Sigmoid colon (tissue), 7 donors: ENCODE measurements at places on chromosomes 1 and 21. TPM values are rescaled to one million over a fixed set of nuclear protein-coding genes. Genes with fewer than 3 reads are reported as not detected.

The EPHB2 gene
- 4.4 TPM for total RNA-seq

The SPTA1 gene
- 0.14 TPM for total RNA-seq

The CSMD2 gene
- total RNA-seq, result 0.27 TPM

The C8B gene
- total RNA-seq, result not detected

The AZIN2 gene
- total RNA-seq, result 2.5 TPM

The TNFRSF9 gene
- not detected for total RNA-seq

The HSD11B1 gene
- total RNA-seq, result 3.6 TPM

The ALDH4A1 gene
- 7.2 TPM for total RNA-seq

The TRIM17 gene
- total RNA-seq, result 0.95 TPM

The BMP8B gene
- total RNA-seq, result 2.1 TPM

The LCE1A gene
- total RNA-seq, result not detected

- H3K4me3 ChIP-seq, result no peak overlapping the region
- peaks cover 88% of the 10 kb centered on the region for H3K4me1 ChIP-seq
- H3K27ac ChIP-seq, result peak overlapping the region; percentile 72
- peak; percentile 96 for DNase-seq
Observed at GRCh38 chr1:201719812-201720521, 109.0 kb upstream of the IPO9 start.

GRCh38 chr1:22038036-22038435 lies 14.5 kb upstream of the CDC42 start:
- H3K36me3 ChIP-seq, result no peaks in the 10 kb centered on the region
- H3K27ac ChIP-seq, result no peak overlapping the region
- H3K27me3 ChIP-seq, result no peaks in the 10 kb centered on the region
- H3K4me1 ChIP-seq, result no peaks in the 10 kb centered on the region

DNA sequence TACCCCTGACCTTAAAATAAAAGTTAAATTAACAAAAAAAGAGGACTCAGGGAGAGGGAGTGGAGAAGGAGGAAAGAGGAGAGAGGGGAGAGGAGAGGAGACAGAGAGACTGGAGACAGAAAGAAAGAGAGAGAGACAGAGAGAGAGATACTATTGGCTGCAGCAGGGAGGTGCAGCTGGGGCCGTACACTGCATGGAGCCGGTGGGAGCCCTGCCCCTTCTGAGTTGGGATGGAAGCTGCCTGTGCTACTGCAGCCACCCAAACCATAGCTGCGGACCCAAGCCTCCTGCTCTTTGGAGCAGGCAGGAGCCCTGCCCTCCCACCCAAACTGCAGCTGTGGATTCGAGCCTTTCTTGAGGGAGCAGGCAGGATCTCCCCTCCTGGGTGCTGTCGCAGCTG lies 32.7 kb upstream of the HP1BP3 start:
- no peak for DNase-seq
- no peaks in the 10 kb centered on the region for H3K4me1 ChIP-seq
- no peak overlapping the region for H3K27ac ChIP-seq
- H3K4me3 ChIP-seq, result no peak overlapping the region
- peaks cover 8% of the 10 kb centered on the region for H3K36me3 ChIP-seq

GRCh38 chr1:9362488-9362887 lies 69.8 kb downstream of the SPSB1 start:
- H3K36me3 ChIP-seq, result peaks cover 18% of the 10 kb centered on the region
- H3K27me3 ChIP-seq, result no peaks in the 10 kb centered on the region
- no peak for DNase-seq

GRCh38 chr1:207019661-207020060 lies 12.9 kb downstream of the C1orf116 start:
- no peak overlapping the region for H3K4me3 ChIP-seq
- H3K4me1 ChIP-seq, result peaks cover 3% of the 10 kb centered on the region
- no peaks in the 10 kb centered on the region for H3K36me3 ChIP-seq
- no peaks in the 10 kb centered on the region for H3K27me3 ChIP-seq
- no peak for DNase-seq

GRCh38 chr1:169106921-169107602 lies 572 bp downstream of the ATP1B1 start:
- peak overlapping the region; percentile 99 for H3K4me3 ChIP-seq
- peak overlapping the region; percentile 97 for H3K27ac ChIP-seq
- no peak for DNase-seq
- no peaks in the 10 kb centered on the region for H3K27me3 ChIP-seq
- peaks cover 4% of the 10 kb centered on the region for H3K36me3 ChIP-seq

- H3K36me3 ChIP-seq, result no peaks in the 10 kb centered on the region
- H3K4me1 ChIP-seq, result no peaks in the 10 kb centered on the region
- H3K27me3 ChIP-seq, result no peaks in the 10 kb centered on the region
- no peak overlapping the region for H3K27ac ChIP-seq
- H3K4me3 ChIP-seq, result no peak overlapping the region
Observed at GRCh38 chr21:9755611-9756010, 765.8 kb upstream of the TPTE start.

- H3K27ac ChIP-seq, result no peak overlapping the region
- DNase-seq, result no peak
- H3K4me1 ChIP-seq, result no peaks in the 10 kb centered on the region
- H3K4me3 ChIP-seq, result no peak overlapping the region
Observed at GRCh38 chr1:151760597-151761385, 2.5 kb downstream of the MRPL9 start.

DNA sequence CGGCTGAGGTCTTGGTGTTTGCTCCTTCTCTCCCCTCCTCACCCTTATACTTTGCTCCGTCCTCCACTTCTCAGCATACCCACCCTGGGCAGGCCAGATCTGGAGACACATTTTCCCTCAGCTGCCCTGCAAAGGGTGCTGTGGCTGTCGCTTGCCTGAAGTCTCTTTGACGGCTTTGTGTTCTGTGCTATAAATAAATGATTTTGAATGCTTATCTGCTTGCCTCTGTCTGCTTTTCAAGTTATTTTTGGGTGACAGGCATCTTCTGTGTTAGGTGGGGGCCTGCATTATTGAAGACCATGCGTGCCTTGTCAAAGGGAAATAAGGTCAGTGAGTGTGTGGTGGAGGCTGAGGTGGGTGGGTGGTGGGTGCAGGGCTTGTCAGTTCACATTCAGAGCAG lies 66.9 kb upstream of the KCND3 start:
- no peaks in the 10 kb centered on the region for H3K36me3 ChIP-seq
- H3K4me3 ChIP-seq, result no peak overlapping the region
- no peak overlapping the region for H3K27ac ChIP-seq
- H3K4me1 ChIP-seq, result no peaks in the 10 kb centered on the region
- no peaks in the 10 kb centered on the region for H3K27me3 ChIP-seq

DNA sequence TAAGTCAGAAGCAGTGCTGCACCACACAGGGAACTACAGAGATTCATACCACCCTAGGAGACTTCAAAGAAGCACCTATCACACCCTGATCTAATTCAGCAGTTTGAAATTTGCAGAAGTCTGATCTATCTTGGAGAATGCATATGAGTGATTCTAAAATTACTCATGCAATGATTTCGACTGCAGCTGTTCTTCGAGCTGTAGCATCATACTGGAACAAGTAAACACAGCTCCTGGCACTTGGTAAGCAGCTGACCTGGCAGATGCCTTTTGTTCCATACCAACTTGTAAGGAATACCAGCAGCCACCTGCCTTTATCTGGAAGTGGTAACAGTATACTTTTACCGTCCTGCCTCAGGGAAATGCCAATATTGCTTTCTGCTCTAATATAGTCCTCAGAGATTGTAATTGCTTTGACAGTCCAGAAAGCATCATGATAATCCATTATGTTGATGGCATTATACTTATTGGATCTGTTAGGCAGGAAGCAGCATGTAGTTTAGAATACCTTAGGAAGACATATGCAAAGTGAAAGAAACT lies 25.7 kb downstream of the AADACL4 start:
- H3K4me1 ChIP-seq, result no peaks in the 10 kb centered on the region
- no peak overlapping the region for H3K27ac ChIP-seq
- peak; percentile 17 for DNase-seq
- no peak overlapping the region for H3K4me3 ChIP-seq
- no peaks in the 10 kb centered on the region for H3K36me3 ChIP-seq

DNA sequence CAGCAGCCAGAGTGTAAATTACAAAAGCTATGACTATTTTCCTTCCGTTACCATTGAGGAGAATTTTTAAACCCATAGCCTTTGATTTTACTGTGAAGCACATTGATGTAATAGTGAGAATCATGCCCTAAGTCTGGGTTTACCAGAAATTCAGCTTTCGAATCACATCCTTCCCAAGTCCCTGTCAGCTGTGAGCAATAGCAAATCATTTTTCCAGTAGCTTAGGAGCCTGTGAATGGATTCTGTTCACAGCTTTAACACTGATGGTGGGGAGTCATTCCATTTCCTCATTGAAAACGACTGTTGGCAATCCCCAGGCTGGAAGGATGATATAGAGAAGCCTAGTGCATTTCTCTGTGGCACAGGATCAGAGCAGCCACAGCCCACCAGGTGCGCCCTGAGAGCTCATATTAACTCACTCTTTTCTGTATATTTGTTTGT lies 82.2 kb upstream of the C1orf105 start:
- H3K36me3 ChIP-seq, result no peaks in the 10 kb centered on the region
- no peak overlapping the region for H3K27ac ChIP-seq
- H3K4me3 ChIP-seq, result no peak overlapping the region
- no peaks in the 10 kb centered on the region for H3K27me3 ChIP-seq

- H3K4me1 ChIP-seq, result peaks cover 39% of the 10 kb centered on the region
- DNase-seq, result no peak
- peak overlapping the region; percentile 69 for H3K27ac ChIP-seq
- H3K4me3 ChIP-seq, result no peak overlapping the region
- H3K27me3 ChIP-seq, result no peaks in the 10 kb centered on the region
Observed at GRCh38 chr1:232766241-232766890, 38.9 kb upstream of the MAP10 start.

DNA sequence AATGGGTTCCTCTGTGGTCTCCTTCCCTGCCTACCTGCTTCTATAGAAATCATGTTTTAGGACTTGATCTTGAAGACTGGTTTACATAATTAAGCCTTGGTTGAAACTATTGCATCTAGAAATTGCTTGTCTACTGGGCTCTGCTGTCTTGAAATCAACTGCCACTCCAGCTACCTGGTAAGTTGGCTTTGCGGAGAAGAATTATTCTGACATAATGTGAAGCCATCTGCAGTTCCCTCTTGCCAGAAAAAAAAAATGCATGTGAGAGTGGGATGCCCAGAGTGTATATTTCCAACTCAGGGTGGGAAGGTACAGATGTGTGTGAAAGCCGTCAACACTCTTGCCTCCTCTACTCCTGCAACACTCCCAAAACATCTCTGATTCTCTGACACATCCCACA lies 27.2 kb downstream of the C8B start:
- no peak for DNase-seq
- H3K4me1 ChIP-seq, result no peaks in the 10 kb centered on the region
- H3K27me3 ChIP-seq, result no peaks in the 10 kb centered on the region
- H3K36me3 ChIP-seq, result no peaks in the 10 kb centered on the region

GRCh38 chr1:157326173-157326859 lies 188.1 kb upstream of the ETV3 start:
- peaks cover 4% of the 10 kb centered on the region for H3K4me1 ChIP-seq
- H3K27ac ChIP-seq, result no peak overlapping the region
- H3K27me3 ChIP-seq, result no peaks in the 10 kb centered on the region
- H3K4me3 ChIP-seq, result no peak overlapping the region
- DNase-seq, result no peak

DNA sequence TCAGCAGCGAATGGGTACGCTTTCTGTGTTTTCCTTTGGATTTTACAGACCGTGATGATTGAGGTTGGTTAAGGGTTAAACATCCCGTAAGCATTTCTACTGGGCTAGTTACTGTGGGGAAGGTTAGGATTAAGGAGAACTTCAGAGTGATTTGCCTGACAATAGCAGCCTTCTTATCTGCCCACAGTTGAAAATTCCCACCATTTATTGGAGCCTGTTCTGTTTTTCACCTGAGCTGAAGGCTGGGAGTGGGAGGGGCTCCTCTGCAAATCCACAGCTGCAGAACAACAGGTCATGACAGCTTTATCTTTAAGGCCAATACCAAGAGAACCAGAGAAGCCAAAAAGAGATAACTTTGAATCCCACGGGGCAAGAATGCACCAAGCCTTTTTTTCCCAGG lies 168.6 kb downstream of the KAZN start:
- H3K27ac ChIP-seq, result no peak overlapping the region
- no peaks in the 10 kb centered on the region for H3K4me1 ChIP-seq
- H3K36me3 ChIP-seq, result no peaks in the 10 kb centered on the region
- no peak for DNase-seq
- H3K27me3 ChIP-seq, result no peaks in the 10 kb centered on the region
- H3K4me3 ChIP-seq, result no peak overlapping the region

DNA sequence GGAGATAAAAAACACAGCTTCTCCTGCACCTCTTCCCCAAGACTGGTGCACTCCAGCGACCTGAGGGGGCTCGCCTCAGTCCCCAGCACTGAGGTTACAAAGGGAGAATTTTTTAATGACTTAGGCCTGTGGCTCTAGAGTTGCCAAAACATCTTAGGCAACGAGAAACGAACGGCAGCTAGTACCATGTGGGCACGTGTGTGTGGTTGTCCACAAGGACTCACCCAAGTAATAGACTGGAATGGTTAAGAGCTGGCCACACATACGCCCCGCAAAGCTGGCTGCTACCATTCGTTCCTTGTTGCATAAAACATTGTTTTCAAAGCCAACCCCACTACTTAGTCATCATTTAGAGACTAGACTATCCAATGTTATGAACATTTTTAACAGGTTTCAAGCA lies 26.9 kb downstream of the RIPK4 start:
- peaks cover 8% of the 10 kb centered on the region for H3K4me1 ChIP-seq
- no peak overlapping the region for H3K4me3 ChIP-seq
- no peaks in the 10 kb centered on the region for H3K27me3 ChIP-seq
- no peaks in the 10 kb centered on the region for H3K36me3 ChIP-seq
- DNase-seq, result no peak

GRCh38 chr21:21163904-21164303 lies 165.7 kb downstream of the NCAM2 start:
- no peaks in the 10 kb centered on the region for H3K36me3 ChIP-seq
- H3K4me3 ChIP-seq, result no peak overlapping the region
- H3K27ac ChIP-seq, result no peak overlapping the region
- H3K27me3 ChIP-seq, result no peaks in the 10 kb centered on the region

DNA sequence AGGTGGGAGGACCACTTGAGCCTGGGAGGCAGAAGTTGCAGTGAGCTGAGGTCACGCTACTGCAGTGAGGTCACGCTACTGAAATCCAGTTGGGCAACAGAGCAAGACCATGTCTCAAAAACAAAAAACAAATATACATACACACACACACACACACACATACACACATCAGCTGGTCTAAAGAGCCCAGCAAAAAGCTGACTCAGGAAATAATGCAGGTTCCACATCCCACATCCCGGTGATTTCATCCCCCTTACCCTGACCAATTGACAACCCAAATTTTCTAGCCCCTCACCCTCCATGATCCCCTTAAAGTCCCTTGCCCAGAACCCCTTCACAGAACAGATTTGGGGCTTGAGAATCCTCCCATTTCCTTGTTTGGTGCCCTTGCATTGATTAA lies 11.9 kb upstream of the CFHR4 start:
- no peak for DNase-seq
- peaks cover 6% of the 10 kb centered on the region for H3K4me1 ChIP-seq
- no peaks in the 10 kb centered on the region for H3K36me3 ChIP-seq
- H3K27ac ChIP-seq, result no peak overlapping the region
- H3K4me3 ChIP-seq, result no peak overlapping the region

GRCh38 chr1:82073071-82073470 lies 272.3 kb downstream of the ADGRL2 start:
- no peaks in the 10 kb centered on the region for H3K4me1 ChIP-seq
- no peaks in the 10 kb centered on the region for H3K27me3 ChIP-seq
- H3K36me3 ChIP-seq, result no peaks in the 10 kb centered on the region
- H3K4me3 ChIP-seq, result no peak overlapping the region
- DNase-seq, result no peak
- H3K27ac ChIP-seq, result no peak overlapping the region

GRCh38 chr1:31828341-31828740 lies 12.5 kb upstream of the SPOCD1 start:
- H3K4me1 ChIP-seq, result no peaks in the 10 kb centered on the region
- no peak for DNase-seq
- no peaks in the 10 kb centered on the region for H3K36me3 ChIP-seq
- H3K27me3 ChIP-seq, result no peaks in the 10 kb centered on the region
- H3K4me3 ChIP-seq, result no peak overlapping the region

GRCh38 chr1:59530119-59530518 lies 233.2 kb downstream of the FGGY start:
- DNase-seq, result no peak
- H3K36me3 ChIP-seq, result no peaks in the 10 kb centered on the region
- no peak overlapping the region for H3K27ac ChIP-seq
- no peaks in the 10 kb centered on the region for H3K27me3 ChIP-seq
- no peaks in the 10 kb centered on the region for H3K4me1 ChIP-seq
